ENCODE measurements at places on chromosomes 1 and 21.
A peak's percentile ranks its signal among the peaks of the same experiment; 100 is the strongest.

- no peak for DNase-seq
- H3K4me3 ChIP-seq = no peak overlapping the region
- no peaks in the 10 kb centered on the region for H3K4me1 ChIP-seq
- H3K36me3 ChIP-seq = no peaks in the 10 kb centered on the region
Observed at GRCh38 chr1:64398936-64399335, 71.0 kb upstream of the CACHD1 start.

GRCh38 chr1:153951801-153952200 lies 5.3 kb upstream of the DENND4B start:
- peaks cover 60% of the 10 kb centered on the region for H3K36me3 ChIP-seq
- DNase-seq = no peak
- peaks cover 42% of the 10 kb centered on the region for H3K4me1 ChIP-seq
- H3K27me3 ChIP-seq = no peaks in the 10 kb centered on the region
- no peak overlapping the region for H3K4me3 ChIP-seq
- H3K27ac ChIP-seq = no peak overlapping the region

GRCh38 chr1:13714851-13715250 lies 14.9 kb downstream of the PRDM2 start:
- H3K36me3 ChIP-seq = peaks cover 6% of the 10 kb centered on the region
- peaks cover 5% of the 10 kb centered on the region for H3K4me1 ChIP-seq
- no peaks in the 10 kb centered on the region for H3K27me3 ChIP-seq
- H3K27ac ChIP-seq = no peak overlapping the region

DNA sequence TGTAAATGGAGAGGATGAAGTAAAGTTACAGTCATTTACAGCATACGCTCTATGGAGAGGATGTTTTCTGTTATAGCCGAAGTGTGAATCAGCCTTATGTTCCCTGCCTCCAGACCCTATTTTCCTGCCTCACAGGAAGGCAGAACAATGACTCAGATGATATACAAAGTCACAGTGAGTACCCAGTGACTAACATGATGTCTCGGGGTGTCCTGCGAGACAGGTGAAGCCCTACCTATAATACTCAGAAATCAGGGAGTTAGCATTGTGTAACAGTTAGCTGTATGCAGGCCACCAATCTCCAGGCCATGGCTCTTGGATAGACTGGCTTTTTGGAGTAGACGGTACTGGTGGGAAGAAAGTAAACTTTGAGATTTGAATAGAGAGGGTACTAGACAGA lies 55.6 kb upstream of the FBXO28 start:
- H3K36me3 ChIP-seq = no peaks in the 10 kb centered on the region
- H3K27ac ChIP-seq = no peak overlapping the region
- H3K27me3 ChIP-seq = peaks cover 16% of the 10 kb centered on the region
- H3K4me1 ChIP-seq = no peaks in the 10 kb centered on the region
- no peak overlapping the region for H3K4me3 ChIP-seq

DNA sequence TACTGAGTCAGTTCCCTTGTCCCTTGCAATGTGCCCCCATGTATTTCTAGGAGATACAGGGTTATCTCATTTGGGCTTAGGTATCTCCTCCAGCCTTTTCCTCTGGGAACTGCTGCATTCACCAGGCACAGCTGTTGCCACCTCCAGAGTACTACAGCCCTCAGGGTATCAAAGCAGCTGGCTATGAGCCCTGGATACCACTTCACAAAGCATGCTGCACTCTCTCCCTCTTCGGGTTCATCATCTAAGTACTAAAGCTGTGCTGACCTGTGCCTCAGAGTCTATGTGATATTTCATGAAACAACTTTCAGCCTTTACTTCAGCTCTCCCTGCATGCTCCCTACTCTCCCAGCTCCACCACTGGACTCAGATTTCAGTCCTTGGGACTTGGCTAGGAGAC lies 62.3 kb downstream of the CCDC185 start:
- no peak for DNase-seq
- H3K4me1 ChIP-seq = no peaks in the 10 kb centered on the region
- no peak overlapping the region for H3K4me3 ChIP-seq
- peaks cover 10% of the 10 kb centered on the region for H3K27me3 ChIP-seq
- H3K27ac ChIP-seq = no peak overlapping the region
- no peaks in the 10 kb centered on the region for H3K36me3 ChIP-seq

GRCh38 chr21:15839026-15839425 lies 109.2 kb downstream of the USP25 start:
- peaks cover 8% of the 10 kb centered on the region for H3K4me1 ChIP-seq
- no peaks in the 10 kb centered on the region for H3K27me3 ChIP-seq
- no peak for DNase-seq
- no peak overlapping the region for H3K27ac ChIP-seq
- peaks cover 19% of the 10 kb centered on the region for H3K36me3 ChIP-seq
- H3K4me3 ChIP-seq = no peak overlapping the region

GRCh38 chr1:167706931-167707877 lies 14.6 kb upstream of the MPZL1 start:
- H3K4me1 ChIP-seq = peaks cover 8% of the 10 kb centered on the region
- H3K4me3 ChIP-seq = no peak overlapping the region
- peaks cover 50% of the 10 kb centered on the region for H3K36me3 ChIP-seq
- DNase-seq = no peak
- peak overlapping the region; percentile 38 for H3K27ac ChIP-seq
- H3K27me3 ChIP-seq = peaks cover 4% of the 10 kb centered on the region
